ENCODE measurements at places on chromosomes 16 and 17. TPM values are rescaled to one million over a fixed set of nuclear protein-coding genes. Genes with fewer than 3 reads are reported as not detected.

SOCS7 gene
- total RNA-seq, result 15.6 TPM

USP32 gene
- total RNA-seq, result 57.9 TPM

CIITA gene
- total RNA-seq, result not detected

C17orf50 gene
- not detected for total RNA-seq

DUSP3 gene
- total RNA-seq, result 78.0 TPM

CCDC154 gene
- 0.30 TPM for total RNA-seq

PITPNM3 gene
- total RNA-seq, result 0.78 TPM

CCL8 gene
- total RNA-seq, result 0.89 TPM

MYH2 gene
- total RNA-seq, result 0.97 TPM

All from smooth muscle cell of the umbilical artery (primary cell).